ENCODE measurements at places on chromosomes 4 and X.
A peak's percentile ranks its signal among the peaks of the same experiment; 100 is the strongest.

- no peak for DNase-seq
Measured at GRCh38 chrX:85109235-85109634, 105.6 kb downstream of the APOOL start.

DNA sequence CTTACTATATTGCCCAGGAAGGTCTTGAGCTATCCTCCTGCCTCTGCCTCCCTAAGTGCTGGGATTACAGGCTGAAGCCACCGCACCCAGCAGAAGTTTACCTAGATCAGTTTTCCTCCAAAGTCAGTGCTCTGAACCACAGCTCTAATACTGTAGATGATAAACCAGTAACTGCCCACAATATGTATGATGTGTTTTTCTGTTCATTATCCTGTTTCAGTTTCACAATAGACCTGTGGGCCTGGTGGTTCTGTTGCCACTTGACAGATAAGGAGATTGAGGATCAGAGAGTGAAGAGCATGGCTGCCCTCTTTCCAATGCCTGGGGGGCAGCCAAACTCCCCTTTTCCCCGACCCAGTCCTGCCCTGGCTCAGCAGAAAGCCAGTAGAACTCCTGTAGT, 87.0 kb downstream of the EFNB1 start:
- no peak for DNase-seq

DNA sequence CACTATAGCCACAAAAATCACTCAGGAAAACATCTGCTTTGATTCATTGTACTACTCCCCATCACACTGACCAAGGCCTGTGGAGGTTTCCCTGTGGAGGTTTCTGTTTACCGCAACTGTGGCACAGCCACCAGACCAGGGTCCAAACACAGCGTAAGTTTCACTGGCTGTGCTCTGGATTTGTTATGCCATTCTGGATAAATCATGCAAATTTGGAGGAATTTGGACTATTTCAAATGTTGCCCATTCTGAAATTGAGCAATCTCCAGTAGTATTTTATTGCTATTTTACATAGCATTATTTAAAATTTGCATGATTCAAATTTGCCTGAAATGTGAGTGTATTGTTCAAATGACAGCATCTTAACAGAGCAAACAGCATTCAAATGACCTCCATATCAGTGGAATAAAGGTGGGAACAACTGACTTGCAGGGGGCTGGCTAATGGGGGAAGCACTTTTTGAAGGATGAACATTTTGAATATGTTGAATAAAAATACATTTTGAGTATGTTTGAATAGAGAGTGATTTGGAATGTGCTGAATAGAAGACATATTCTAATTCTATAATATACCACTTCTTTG, 66.1 kb upstream of the ACSL1 start:
- DNase-seq: no peak

DNA sequence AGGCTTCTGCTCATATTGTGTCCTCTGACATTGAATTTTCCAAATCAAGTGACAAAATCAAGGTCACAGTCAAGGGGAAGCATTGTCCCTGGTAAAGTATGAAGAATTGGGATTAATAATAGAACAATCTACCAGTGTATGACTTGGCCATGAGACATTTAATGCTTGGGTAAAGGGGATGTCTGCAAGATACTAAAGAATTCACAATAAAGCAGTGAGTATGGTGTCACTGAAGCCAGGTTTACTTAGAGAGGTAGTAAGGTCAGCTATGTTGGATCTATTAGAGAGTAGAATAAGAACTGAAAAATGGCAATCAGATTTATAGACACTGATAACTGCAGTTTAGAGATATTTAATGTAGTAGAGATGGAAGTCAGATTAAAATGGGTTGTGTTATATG, 349.2 kb downstream of the BMPR1B start:
- no peak for DNase-seq

GRCh38 chr4:13866881-13867280, 239.4 kb upstream of the BOD1L1 start:
- no peak for DNase-seq

GRCh38 chr4:183249854-183250253, 70.2 kb downstream of the CLDN22 start:
- peak; percentile 25 for DNase-seq

Data from right lung (tissue), 10 donors.